ENCODE measurements at places on chromosomes 6 and 20.
A peak's percentile ranks its signal among the peaks of the same experiment; 100 is the strongest.

DNA sequence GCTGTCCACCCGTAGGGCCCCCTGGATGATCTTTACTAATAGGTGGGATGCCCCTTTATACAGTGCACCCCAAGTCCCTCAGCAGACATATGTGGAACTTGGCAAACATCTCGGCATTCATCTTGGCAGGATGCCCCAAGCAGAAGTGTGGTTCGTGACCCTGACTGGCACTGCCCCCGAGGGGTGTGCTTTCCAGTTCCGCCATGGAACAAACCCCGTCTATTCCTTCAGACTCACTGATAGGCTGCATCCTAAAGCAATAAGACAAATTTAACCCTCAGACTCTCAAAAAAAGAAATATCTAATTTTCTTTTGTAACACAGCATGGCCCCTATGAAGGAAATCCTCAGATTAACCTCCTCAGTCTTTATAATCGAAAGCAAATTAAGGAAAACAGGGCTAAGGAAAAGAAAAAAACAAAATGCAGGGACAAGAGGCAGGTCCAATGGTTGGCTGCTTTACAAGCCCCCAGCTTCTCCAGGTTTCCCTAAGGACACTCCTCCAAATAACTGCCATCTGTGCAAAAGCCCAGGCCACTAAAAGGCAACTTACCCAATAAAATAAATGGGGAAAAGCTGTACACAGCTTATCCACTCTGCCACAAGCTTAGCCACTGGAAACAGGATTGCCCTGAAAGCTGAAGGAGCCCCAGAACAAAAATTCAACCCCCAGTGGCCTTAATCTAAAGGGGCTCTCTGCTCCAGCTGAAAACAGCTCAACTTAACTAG, 30.5 kb upstream of the RIPK1 start:
- DNase-seq, result no peak

DNA sequence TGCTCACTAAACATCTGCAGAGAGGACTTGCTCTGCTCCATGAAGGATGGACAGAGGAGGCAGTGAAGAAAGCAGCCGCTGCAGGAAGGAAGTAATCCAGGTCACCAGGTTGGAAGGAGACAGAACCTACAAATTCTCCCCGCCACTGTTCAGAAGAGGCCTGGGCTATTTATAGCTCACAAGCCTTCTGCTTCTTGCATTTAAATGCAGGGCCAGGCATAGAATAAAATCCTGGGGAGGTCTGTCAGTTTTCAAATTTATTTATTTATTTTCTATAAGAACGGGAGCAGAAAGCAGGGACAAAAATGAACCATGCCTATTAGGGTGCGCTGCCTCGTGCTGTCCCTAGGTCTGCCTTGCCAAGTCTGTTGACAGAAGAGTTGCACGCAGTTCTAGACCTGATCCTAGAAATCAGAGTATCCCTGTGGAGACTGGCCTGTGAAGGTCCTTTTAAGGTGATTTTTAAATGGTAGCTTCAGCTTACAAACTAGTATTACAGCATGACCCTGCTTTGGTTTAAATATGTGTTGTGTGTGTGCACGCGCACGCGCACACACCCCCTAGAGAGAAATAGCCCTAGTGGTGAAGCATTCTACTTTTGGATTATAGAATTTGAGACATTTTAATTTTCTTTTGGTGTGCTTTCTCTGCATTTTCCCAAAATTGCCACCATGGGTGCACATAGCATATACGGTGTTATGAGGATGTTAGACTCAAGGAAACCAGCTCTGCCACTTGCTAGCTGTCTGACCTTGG, 19.5 kb downstream of the RIMS4 start:
- no peak for DNase-seq

GRCh38 chr6:106520711-106521401, 108.4 kb downstream of the RTN4IP1 start:
- peak; percentile 85 for DNase-seq

GRCh38 chr6:51842061-51842803, 245.2 kb downstream of the PKHD1 start:
- no peak for DNase-seq

DNA sequence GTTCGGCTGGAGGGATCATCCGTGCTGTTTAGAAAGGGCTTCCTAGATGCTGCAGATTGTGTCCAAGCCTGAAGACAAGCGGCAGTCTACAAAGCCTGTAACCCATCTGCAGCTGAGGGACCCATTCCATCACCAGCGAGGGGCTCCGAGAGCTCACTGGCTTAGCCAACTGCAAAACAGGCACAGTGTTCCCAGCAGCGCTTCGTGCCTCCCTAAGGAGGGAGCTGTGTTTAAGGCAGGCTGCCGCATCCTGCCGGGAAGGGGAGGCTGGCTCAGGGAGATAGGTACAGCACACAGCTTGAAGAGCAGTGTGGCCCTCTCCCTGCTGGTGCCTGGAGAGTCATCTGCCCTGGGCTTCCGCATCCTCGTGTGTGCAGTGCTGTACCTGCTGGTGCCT, 32.4 kb downstream of the DUSP22 start:
- no peak for DNase-seq
